ENCODE measurements at places on chromosomes 12 and 14. TPM values are rescaled to one million over a fixed set of nuclear protein-coding genes. Genes with fewer than 3 reads are reported as not detected.
A peak's percentile ranks its signal among the peaks of the same experiment; 100 is the strongest.

Gene APAF1
- total RNA-seq = 43.2 TPM

Gene SCN8A
- 14.2 TPM for total RNA-seq

Gene ADCY4
- not detected for total RNA-seq

Gene RNFT2
- total RNA-seq = 26.9 TPM

Gene STAB2
- not detected for total RNA-seq

Gene CMKLR1
- total RNA-seq = not detected

- no peak for DNase-seq
These were observed 15.9 kb upstream of the LRRK2 start for GRCh38 chr12:40208707-40209446.

DNA sequence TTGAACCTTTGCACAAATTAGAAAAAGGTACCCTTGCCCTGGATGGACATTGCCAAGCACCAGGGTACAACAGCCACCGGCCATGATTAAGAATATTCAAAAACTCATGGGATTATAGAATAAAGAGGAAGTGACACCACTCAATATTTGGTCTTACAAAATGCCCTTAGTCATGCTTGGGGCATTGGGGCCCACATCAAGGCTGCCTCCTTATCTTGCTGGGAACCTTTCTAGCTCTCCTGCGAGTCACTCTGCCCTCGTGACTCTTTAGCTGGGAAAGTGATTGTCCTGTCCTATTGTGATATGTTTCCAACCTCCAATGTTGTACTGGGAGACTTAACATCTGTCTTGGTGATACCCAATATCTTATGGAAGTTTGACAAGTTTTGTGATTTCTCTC is 57.8 kb downstream of the GTF2A1 start:
- no peak for DNase-seq

GRCh38 chr12:88931598-88931997 is 351.3 kb upstream of the KITLG start:
- peak; percentile 33 for DNase-seq

DNA sequence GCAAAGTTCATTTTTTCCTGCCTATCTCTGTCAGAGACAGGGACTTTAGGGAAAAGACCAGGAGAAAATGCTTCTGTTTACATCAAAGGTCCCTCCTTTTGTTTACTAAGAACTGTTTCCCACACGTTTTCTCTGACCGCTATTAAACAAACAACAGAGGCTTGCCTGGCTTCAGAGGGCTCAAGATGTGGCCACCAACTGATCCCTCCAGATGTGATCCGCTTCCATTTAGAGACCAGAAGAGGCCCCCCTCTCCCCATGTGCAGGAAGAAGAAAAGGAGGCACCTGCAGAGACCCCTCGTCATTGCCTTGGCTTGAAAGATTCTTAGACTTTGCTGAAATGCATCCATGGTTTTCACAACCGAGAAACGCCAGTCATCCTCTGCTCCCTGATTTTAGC is 217.9 kb upstream of the PWP1 start:
- DNase-seq = peak; percentile 58

DNA sequence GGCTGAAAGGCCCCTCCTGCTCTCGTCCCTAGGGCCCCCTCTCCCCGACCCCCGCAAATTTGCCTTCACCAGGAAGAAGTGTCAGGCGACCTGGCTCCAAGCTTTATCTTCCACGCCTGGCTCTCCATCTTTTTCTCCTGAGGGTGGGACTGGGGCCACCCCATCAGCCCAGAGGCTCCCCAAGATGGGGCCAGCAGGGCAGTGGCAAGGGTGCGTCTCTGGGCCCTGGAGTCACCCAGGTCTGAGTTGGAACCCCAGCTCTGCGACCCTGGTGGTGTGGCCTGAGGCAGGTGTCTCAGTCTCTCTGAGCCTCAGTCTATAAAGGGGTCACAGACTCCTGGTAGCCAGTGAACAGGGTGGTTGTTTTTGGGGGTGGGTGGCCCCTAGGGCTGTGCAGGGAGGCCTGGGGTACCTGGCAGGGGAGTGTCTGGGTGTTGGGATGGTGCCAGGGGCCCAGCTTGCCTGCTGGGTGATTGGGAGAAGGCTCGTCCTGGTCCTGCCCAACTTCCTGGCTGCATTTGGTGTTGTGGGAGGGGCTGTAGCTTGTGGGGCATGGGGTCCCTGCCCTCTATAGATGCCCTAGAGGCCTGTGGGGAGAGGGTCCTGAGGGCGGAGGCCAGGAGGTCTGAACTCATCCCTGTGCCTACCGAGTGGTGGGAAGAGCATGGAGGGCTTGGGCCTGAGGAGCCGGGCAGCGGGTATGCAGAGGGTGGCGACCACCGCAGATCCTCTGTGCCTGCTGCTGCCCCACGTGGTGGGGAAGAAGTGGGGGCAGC is 7.6 kb downstream of the KIF26A start:
- DNase-seq = no peak

GRCh38 chr12:41188841-41189394 is 798 bp downstream of the PDZRN4 start:
- no peak for DNase-seq

DNA sequence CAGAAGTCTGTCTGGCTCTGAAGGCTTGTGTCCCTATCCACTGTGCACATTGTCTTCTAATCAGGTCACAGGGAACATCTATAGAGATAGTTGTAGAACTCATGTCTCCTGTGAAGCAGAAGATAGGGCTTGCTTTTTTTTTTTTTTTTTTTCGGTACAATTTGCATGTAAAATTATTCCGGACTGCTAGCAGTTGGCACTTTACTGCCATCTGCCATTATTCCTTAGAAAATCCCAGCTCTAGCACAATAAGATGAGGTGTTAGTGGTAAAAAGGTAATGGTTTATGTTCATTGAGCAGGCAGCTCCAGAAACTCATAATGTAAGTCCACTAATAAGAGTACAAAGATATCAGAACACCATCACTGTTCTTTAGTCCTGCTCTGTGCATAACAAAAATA is 8.7 kb downstream of the MYRFL start:
- no peak for DNase-seq

- no peak for DNase-seq
These were observed 116.3 kb downstream of the SLC15A4 start for GRCh38 chr12:128707488-128707887.

DNA sequence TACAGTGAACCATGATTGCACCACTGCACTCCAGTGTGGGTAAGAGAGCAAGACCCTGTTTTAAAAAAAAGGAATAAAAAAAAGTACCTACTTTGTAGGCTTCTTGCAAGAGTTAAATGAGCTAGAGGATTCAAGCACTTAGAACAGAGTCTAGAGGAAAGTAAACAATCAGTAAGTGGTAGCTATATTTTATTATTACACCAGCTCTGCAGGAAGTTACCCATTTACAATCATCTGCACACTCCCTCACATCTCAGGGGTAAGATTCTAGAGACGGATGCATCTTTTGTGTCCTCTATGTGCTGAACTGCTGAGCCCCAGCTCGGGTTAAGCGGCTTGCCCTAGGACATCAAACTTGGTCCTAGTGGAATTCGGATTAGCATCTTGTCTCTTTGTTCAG is 67.3 kb downstream of the KCNK10 start:
- no peak for DNase-seq

DNA sequence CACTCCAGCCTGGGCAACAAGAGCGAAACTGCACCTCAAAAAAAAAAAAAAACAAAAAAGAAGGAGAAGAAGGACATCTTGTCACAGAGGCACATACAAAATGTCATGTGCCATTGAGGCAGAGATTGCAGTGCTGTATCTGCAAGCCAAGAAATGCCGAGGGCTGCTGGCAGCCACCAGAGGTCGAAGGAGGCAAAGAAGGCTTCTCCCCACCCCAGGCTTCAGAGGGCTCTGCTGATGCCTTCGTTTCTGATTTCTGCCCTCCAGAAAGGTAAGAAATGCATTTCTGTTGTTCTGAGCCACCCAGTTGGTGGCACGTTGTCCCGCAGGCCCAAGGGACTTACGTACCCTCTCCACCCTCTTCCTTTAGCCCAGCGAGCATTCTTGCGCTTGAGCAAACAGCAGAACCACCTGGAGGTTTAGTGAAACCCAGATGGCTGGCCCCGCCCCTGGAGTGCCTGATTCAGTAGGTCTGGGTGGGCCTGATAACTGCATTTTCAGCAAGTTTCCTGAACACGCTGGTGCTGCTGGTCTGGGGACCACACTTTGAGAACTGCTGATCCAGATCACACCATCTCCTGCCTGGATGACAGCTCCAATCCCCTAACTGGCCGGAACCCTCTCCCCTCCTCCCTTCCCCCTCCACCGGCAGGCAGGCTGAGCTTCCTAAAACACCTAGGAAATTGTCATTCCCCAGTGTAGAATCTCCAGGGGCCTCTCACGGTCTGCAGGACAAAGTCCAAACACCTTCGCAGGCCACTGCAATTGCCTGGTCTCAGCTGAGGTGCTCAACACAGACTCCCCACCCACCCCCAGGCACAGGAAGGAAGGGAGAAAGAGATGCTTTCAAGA is 21.1 kb upstream of the SCARB1 start:
- peak; percentile 43 for DNase-seq

DNA sequence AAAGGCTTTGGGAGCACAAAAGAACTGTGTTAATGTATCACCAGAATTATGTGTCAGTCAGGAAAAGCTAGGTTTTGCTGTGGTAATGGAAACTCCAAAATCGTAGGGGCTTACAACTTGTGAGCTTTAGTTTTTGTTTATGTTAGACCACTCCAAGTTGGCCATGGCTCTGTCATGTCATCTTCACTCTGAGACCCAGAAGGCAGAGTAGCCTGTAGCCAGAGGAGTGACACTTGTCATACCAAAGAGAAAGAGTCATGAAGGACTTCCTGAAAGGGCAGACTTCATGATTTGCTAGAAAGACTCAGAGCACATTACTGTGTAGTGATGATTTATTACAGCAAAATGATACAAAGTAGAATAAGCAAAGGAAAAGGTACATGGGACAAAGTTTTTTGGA is 133.6 kb upstream of the SSTR1 start:
- DNase-seq = no peak

DNA sequence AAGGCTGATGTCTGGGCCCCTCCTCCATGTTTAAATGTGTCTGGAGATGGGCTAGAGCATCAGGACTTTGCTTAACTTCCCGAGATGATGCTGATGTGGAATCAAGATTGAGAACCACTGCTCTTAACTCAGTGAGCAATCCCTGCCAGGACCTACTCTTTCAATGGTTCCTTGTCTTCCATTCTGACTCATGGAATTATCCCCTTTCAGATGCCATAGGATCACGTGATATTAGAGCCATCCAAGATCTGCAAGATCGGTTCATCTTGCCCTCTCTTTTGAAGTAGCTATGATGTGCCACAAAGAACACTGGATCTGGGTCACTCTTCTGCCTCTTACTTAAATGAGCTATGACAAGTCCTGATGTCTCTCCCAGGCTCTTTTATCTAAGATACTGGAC is 96.8 kb downstream of the EXOC5 start:
- DNase-seq = no peak

DNA sequence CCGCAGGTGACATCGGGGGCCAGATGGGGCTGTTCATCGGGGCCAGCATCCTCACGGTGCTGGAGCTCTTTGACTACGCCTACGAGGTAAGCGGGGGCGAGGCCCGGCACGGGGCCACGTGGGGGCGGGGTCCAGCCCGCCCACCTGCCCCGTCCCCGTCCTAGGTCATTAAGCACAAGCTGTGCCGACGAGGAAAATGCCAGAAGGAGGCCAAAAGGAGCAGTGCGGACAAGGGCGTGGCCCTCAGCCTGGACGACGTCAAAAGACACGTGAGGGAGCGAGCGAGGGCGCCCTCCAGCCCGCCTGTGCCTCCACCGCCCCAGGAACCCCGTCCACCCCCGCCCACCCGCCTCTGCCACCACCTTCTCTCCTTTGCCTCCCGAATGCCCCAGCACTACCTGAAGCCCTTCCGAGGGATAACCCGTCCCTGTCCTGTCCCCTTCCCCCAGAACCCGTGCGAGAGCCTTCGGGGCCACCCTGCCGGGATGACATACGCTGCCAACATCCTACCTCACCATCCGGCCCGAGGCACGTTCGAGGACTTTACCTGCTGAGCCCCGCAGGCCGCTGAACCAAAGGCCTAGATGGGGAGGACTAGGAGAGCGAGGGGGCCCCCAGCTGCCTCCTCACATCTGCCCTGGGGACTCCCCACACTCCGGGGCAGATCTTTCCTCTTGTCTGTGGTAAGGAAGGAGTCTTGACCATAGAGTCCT is 3.9 kb upstream of the SMARCD1 start:
- DNase-seq = peak; percentile 32

- DNase-seq = no peak
These were observed 309.1 kb upstream of the NAV3 start for GRCh38 chr12:77521508-77522115.
